Right atrium auricular region (tissue), 2 donors: ENCODE measurements at places on chromosomes 12 and 14. TPM values are rescaled to one million over a fixed set of nuclear protein-coding genes. Genes with fewer than 3 reads are reported as not detected.

Gene SLC7A7
- total RNA-seq = 9.9 TPM

Gene SERPINA3
- total RNA-seq = 330 TPM

Gene RND1
- total RNA-seq = not detected

Gene ENO2
- 36.9 TPM for total RNA-seq

Gene RNF212B
- total RNA-seq = not detected

Gene PIP4K2C
- 22.1 TPM for total RNA-seq

Gene OR6C4
- total RNA-seq = not detected

Gene EML5
- total RNA-seq = 0.75 TPM

Gene HNF1A
- total RNA-seq = not detected

Gene CLEC4C
- not detected for total RNA-seq

Gene SYCP3
- total RNA-seq = not detected

Gene B4GALNT3
- total RNA-seq = 29.0 TPM

Gene PROX2
- total RNA-seq = not detected

Gene CLEC2A
- not detected for total RNA-seq

Gene GPR65
- total RNA-seq = 1.3 TPM

Gene SYT1
- total RNA-seq = 0.16 TPM

Gene SAMD15
- 0.39 TPM for total RNA-seq

Gene SERPINA9
- total RNA-seq = not detected

Gene LBHD2
- not detected for total RNA-seq

Gene GLS2
- 0.96 TPM for total RNA-seq

Gene PLXNC1
- 2.0 TPM for total RNA-seq

Gene ALX1
- not detected for total RNA-seq

Gene COPS7A
- 72.7 TPM for total RNA-seq

Gene CLEC14A
- 44.6 TPM for total RNA-seq

Gene NANOG
- total RNA-seq = not detected

Gene ACSS3
- total RNA-seq = 32.3 TPM

Gene PDZRN4
- 0.89 TPM for total RNA-seq

Gene MORN3
- not detected for total RNA-seq

Gene KITLG
- total RNA-seq = 9.6 TPM

Gene EPYC
- total RNA-seq = not detected

Gene DIO2
- 0.28 TPM for total RNA-seq

Gene GALNT8
- 2.0 TPM for total RNA-seq
